Thyroid gland (tissue), 4 donors: ENCODE measurements at places on chromosomes 5 and 9. TPM values are rescaled to one million over a fixed set of nuclear protein-coding genes. Genes with fewer than 3 reads are reported as not detected.

GRCh38 chr5:166507810-166508425 lies 1783.5 kb upstream of the WWC1 start:
- DNase-seq: peak; percentile 59
- no peak overlapping the region for H3K4me3 ChIP-seq
- no peaks in the 10 kb centered on the region for H3K36me3 ChIP-seq
- no peak overlapping the region for H3K27ac ChIP-seq
- no peaks in the 10 kb centered on the region for H3K27me3 ChIP-seq

GRCh38 chr9:5554254-5554653 lies 43.9 kb downstream of the PDCD1LG2 start:
- H3K27ac ChIP-seq: no peak overlapping the region
- H3K4me3 ChIP-seq: no peak overlapping the region
- no peaks in the 10 kb centered on the region for H3K27me3 ChIP-seq
- no peak for DNase-seq

DNA sequence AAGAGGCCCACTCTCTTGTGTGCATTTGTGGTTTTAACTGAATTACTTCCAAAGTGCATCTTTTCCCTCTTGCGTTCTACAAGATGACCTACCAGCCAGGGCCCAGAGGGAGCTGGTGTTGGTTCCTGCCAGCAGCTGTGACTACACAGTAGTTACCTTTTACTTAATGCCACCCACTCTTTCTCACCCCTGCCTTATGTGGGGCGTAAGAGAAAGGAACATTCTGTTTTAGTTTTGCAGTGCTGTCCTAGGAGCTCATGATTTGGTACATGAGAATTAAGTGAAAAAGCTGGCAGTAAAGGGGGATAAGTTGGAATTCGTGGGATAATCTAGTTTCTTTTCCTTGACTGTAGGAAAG lies 45.4 kb downstream of the RCL1 start:
- no peak for DNase-seq
- H3K27ac ChIP-seq: no peak overlapping the region
- H3K4me1 ChIP-seq: no peaks in the 10 kb centered on the region
- H3K27me3 ChIP-seq: no peaks in the 10 kb centered on the region
- H3K4me3 ChIP-seq: no peak overlapping the region

DNA sequence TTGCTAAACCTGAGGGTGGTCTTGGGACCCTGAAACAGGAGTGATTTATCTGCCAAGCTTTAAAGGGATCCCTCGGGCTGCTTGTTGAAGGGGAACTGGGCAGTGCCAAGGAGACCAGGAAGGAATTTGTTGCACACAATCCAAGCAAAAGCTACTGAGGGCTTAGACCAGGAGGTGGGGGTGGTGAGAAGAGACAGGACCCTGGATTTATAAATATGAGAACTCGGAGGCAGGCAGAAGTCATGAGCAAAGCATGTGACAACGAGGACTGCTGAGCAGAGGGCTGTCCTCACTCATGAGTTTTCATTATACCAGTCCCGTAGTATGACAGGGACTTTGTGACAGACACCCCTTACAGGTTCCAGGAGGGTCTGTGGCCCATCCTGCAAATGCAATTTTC lies 237.3 kb downstream of the DRD1 start:
- H3K36me3 ChIP-seq: no peaks in the 10 kb centered on the region
- no peaks in the 10 kb centered on the region for H3K4me1 ChIP-seq
- no peak overlapping the region for H3K4me3 ChIP-seq
- H3K27me3 ChIP-seq: no peaks in the 10 kb centered on the region
- no peak for DNase-seq

DNA sequence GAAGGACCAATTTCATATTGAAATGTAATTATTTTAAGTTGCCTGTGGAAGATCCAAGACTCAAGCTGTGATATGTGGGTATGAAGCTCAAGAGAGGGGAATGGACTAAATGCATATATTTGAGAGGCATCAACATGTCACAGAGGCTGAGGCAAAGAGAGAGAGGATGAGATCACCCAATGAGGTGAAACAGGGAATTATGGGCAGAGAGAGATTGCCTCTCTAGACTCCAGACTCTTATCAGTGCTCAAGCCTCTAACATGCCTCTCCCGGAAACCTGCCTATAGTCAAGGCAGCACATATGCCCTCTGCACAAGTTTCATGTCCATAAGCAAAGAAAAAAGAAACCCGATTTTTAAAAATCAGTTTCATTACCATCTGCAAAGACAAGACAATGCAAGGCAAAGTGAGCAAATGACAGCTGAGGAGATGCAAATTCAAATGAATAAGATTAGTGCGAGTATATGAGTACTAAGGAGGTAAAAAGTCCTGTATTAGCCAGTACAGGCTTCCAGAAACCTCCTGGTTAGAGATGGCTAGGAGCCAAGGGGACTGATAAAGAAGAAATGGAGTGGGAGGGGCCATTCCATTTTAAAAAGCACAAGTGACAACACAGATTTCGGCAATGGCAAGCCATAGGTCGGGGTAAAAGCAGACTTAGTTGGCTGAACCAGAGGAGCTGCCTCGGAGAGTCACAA lies 9.4 kb downstream of the APTX start:
- no peaks in the 10 kb centered on the region for H3K27me3 ChIP-seq
- H3K4me1 ChIP-seq: peaks cover 3% of the 10 kb centered on the region
- H3K36me3 ChIP-seq: peaks cover 23% of the 10 kb centered on the region
- no peak overlapping the region for H3K4me3 ChIP-seq

DNA sequence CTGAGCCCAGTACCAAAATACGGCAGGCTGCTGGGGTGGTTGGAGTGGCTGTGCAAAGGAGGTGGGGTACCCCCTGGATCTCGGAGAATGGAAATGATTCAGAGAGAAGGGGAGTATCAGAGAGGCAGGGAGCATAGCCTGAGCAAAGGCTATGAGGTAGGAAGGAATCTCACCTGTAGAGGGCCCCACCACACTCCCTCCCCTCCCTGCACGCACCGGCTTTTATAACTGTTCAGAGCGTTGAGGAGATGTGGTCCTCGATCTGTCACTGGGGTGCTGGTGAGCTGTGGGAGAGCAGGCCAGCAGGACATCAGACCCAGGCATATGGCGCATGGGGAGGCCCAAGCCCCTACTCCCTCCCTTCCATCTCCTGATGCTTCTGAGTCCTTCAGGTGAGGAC lies 13.2 kb downstream of the PHF19 start:
- no peaks in the 10 kb centered on the region for H3K36me3 ChIP-seq
- H3K4me1 ChIP-seq: no peaks in the 10 kb centered on the region
- H3K4me3 ChIP-seq: no peak overlapping the region
- DNase-seq: no peak
- no peak overlapping the region for H3K27ac ChIP-seq

GRCh38 chr9:97468658-97469448 lies 32.6 kb upstream of the TMOD1 start:
- peaks cover 8% of the 10 kb centered on the region for H3K4me1 ChIP-seq
- peak overlapping the region; percentile 85 for H3K27ac ChIP-seq
- H3K4me3 ChIP-seq: no peak overlapping the region
- H3K36me3 ChIP-seq: no peaks in the 10 kb centered on the region
- H3K27me3 ChIP-seq: no peaks in the 10 kb centered on the region

DNA sequence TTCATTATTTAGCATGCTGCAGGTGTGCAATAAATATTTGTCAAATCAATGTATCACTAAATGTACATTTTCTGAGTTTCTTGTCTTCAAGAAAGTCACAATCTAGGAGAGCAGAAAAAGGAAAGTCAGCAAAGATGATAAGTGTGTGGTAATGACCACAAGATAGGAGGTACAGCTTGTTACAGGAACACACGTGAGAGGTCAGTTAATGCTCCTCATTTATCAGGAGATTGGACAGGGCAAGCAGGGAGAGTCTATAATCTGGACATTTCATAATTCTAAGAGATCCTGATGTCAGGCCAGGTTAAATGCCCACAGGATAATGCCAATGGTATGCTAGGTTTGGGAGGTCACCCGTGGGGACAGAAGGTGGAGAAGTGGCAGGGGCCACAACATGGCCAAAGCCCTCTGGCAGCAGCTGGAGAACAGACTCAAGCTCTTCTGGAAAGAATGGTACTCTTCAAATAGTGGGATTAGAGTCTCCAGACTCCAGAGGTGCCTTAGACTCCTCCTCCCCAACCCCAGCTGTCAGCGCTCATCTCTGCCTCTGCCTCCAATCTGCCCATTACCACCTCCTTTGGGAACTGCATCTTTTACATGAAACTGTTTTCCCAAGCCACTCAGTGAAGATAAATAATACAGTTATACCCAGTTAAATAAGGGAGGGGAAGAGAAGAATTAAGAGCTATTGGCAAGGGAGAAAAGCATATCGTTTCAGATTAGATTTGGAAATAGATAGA lies 114.3 kb downstream of the ASTN2 start:
- no peaks in the 10 kb centered on the region for H3K36me3 ChIP-seq
- DNase-seq: no peak
- H3K27me3 ChIP-seq: no peaks in the 10 kb centered on the region
- H3K4me3 ChIP-seq: no peak overlapping the region

GRCh38 chr5:119435436-119436132 lies 16.7 kb upstream of the HSD17B4 start:
- no peaks in the 10 kb centered on the region for H3K36me3 ChIP-seq
- H3K27ac ChIP-seq: no peak overlapping the region
- H3K27me3 ChIP-seq: no peaks in the 10 kb centered on the region
- peaks cover 4% of the 10 kb centered on the region for H3K4me1 ChIP-seq
- DNase-seq: peak; percentile 87

DNA sequence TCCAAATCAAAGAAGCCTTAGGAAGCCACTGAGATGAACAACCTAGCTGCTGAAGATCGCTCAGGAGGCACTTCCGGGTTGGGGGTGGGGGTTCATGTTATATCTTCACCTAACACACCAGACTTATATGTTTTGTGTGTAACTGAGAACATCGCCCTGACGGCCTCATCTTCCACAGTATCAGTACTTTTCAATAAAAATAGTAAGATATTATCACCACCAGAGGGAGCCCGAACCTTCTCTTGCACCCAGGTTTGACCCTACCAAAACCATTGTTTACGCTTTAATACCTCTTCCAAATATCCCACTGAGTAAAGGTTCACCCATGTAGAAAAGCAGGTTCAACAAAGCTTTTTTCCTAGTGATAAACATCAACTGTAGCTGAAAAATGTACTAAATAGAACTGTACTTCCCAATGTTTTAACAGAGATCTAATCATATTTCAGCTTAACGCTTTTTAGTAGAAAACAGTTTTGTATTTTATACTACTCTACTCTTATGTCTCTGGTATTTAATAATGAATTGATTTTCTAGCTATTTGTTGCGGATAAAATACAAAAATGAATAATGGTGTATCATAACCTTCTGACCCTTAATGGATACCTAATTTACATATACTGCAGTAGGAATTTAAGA lies 244.0 kb downstream of the EPB41L4A start:
- H3K4me1 ChIP-seq: peaks cover 5% of the 10 kb centered on the region
- H3K27me3 ChIP-seq: no peaks in the 10 kb centered on the region
- H3K27ac ChIP-seq: no peak overlapping the region

DNA sequence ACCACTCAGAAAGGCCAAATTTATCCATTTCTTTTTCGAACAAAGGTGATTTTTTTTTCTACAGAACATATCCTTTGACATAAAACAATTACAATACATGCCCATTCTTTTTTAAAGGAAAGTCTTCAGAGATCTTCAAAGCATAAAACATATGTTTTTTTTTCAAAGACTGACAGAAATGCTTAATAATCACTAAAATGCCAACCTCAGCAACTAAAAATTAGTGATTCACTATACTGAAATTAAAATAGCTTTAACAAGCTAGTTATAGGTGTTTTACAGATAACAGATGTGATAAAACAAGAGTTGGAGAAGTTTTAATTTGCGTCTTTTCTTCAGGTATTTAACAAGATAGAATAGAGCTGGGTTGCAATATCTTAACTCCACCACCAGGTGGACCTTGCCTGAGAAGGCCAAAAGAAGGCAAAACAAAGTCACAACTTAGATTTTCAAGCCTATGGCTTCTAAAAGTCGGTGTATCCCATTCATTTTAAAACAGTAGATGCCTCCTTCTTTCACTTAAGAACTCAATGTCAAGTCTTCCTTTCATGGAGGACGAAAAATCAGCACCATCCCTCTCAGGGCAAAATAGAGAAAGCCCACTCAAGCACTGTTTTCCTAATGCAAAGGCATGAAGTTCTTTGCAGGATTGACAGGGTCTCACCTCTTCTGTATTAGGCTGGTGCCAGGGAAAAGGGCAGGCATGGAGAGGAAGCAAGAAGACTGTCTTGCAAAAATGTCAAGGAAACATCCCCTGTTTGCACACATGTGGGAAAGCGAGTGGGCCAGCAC lies 31.1 kb upstream of the CPLX2 start:
- no peak overlapping the region for H3K27ac ChIP-seq
- no peak overlapping the region for H3K4me3 ChIP-seq
- no peaks in the 10 kb centered on the region for H3K27me3 ChIP-seq

DNA sequence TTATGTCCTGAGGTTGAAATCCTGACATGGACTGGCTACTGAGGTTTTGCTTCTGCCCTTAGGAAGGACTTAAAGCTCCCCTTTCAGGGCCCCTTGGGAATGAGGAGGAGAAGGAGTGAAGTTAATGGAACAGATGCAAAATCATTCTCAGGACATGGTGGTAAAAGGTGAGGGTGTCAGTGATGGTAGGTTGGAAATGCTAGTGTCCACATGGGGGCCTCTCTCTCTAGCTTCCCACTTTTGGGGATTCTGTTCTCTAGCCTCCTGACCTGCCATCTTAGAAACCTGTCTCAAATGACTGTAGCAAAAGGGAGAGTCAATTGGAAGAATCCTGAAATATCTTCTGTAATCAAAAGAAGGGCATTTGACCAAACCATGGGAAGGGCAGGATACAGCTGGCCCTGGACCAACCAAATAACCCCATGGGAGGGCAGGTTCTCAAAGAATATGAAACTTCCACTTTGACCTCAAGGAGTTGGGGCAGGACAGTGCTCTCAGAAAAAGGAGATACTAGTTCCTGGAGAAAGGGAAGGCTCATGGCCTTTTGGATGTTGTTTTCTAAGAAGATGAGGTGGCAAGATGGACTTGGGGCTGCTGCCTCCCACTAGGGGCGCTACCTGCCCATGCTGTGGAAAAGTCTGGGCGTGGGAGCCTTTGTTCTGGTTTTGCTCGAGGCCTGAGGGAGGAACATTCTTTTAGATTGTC lies 21.2 kb upstream of the MLANA start:
- no peak for DNase-seq
- no peaks in the 10 kb centered on the region for H3K27me3 ChIP-seq
- no peak overlapping the region for H3K4me3 ChIP-seq
- H3K27ac ChIP-seq: peak overlapping the region; percentile 74
- peaks cover 11% of the 10 kb centered on the region for H3K4me1 ChIP-seq
- H3K36me3 ChIP-seq: no peaks in the 10 kb centered on the region

DNA sequence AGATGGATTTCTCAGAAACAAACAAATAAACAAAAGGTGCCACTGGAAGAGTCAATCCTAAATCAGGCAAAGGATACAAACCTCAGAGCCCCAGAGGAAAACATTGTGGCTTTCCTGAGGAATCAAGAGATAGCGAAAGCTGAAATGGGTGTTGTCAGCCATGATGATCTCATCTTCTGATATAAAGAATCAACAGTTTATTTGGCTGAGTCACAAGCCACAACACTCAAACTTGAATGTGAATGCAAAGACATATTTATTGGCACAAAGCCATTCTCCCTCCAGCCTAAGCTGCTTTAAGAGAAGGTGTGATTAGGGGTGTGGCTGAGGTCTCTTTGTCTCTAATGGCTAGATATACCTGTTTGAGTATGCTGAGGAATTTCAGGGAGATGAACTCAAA lies 73.3 kb upstream of the NREP start:
- H3K4me1 ChIP-seq: no peaks in the 10 kb centered on the region
- no peak overlapping the region for H3K4me3 ChIP-seq
- no peak for DNase-seq
- H3K36me3 ChIP-seq: no peaks in the 10 kb centered on the region

Gene LCP2
- total RNA-seq: 7.3 TPM

Gene EPB41L4B
- 71.6 TPM for total RNA-seq

Gene POU5F2
- 6.0 TPM for total RNA-seq

Gene KCNV2
- not detected for total RNA-seq

Gene FOXD4L3
- total RNA-seq: 0.67 TPM

Gene C9orf153
- total RNA-seq: not detected

Gene LCN12
- total RNA-seq: 85.0 TPM

Gene ACER2
- 9.3 TPM for total RNA-seq

Gene FST
- total RNA-seq: 2.6 TPM

Gene ZBED3
- total RNA-seq: 30.2 TPM

Gene WNT8A
- not detected for total RNA-seq
